Activated CD4-positive, alpha-beta T cell treated with anti-CD3 and anti-CD28 coated beads, Interleukin-2, amount 10 ng/mL, durations not matched to agents 7 days and 5 days (primary cell): ENCODE measurements at places on chromosomes 5 and 9. TPM values are rescaled to one million over a fixed set of nuclear protein-coding genes. Genes with fewer than 3 reads are reported as not detected.

GRCh38 chr9:137158625-137159024 is 11.2 kb downstream of the LRRC26 start:
- peaks cover 35% of the 10 kb centered on the region for H3K27me3 ChIP-seq
- no peak overlapping the region for H3K27ac ChIP-seq
- DNase-seq, result no peak
- no peak overlapping the region for H3K4me3 ChIP-seq

DNA sequence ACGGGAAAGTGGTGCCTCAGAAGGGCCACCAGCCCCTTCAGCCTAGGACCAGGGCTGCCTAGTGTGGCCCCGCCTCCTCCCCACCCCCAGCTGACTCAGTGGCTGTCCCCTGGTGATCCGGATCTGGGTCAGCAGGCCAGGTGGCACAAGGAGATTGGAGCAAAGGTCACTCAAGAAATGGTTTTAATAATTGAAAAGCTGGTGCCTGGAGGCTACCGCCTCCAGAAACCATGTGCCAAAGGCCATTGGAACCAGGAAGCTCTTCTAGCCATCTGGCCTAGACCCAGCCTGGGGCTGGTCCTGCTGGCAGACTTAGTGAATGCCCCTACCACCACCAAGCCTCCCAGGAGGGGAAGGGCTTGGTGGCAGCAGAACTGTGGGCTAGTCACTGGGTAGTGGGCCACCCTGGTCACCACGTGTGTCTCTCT is 1.5 kb downstream of the ST6GALNAC4 start:
- H3K4me3 ChIP-seq, result peak overlapping the region; percentile 78
- peak overlapping the region; percentile 62 for H3K27ac ChIP-seq
- DNase-seq, result no peak
- peaks cover 69% of the 10 kb centered on the region for H3K4me1 ChIP-seq
- peaks cover 17% of the 10 kb centered on the region for H3K36me3 ChIP-seq

Gene ANKRD18A
- total RNA-seq, result 2.0 TPM

- H3K27me3 ChIP-seq, result no peaks in the 10 kb centered on the region
- DNase-seq, result no peak
- no peak overlapping the region for H3K4me3 ChIP-seq
- peaks cover 7% of the 10 kb centered on the region for H3K4me1 ChIP-seq
- no peak overlapping the region for H3K27ac ChIP-seq
- peaks cover 75% of the 10 kb centered on the region for H3K36me3 ChIP-seq
These were observed 24.6 kb downstream of the PSAT1 start for GRCh38 chr9:78321505-78321904.

GRCh38 chr9:3775968-3776367 is 250.2 kb upstream of the RFX3 start:
- H3K4me1 ChIP-seq, result no peaks in the 10 kb centered on the region
- H3K27ac ChIP-seq, result no peak overlapping the region
- no peak overlapping the region for H3K4me3 ChIP-seq
- no peaks in the 10 kb centered on the region for H3K36me3 ChIP-seq
- H3K27me3 ChIP-seq, result peaks cover 8% of the 10 kb centered on the region

Gene ACTBL2
- not detected for total RNA-seq

DNA sequence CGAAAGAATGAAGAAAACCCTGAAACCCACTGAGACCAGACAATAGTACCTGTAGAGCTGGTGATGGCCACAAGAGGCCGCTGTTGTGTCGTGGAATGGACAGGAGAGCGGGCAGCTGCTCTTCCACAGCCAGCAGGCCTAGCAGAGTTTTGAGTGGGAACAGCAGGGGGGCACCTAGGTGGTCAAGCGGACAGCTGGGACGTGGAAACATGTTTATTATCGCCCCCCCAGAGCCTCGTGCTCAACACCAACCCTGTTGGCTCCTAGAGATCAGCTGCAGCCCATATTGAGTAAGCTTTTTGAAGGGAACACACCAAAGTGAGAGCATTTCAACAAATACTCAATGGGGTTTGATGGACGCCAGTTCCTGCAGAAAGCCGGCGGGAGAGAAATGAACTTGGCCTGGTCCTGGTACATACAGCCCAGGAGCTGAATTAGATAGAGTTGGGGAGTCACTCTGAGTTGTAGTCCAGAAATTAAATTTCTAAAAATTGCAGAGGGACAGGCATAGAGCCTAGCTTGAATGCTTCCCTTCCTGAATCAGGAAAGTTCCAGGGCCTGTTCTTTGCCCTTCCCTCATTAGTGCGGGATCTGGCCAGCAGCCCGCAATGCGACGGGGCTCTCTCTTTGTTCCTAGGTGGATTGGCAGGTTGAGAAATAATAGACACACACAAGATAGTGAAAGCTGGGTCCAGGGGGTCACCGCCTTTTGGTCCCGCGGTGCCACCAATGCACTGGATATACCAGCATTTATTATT is 33.8 kb downstream of the MFAP3 start:
- peak overlapping the region; percentile 14 for H3K27ac ChIP-seq
- no peaks in the 10 kb centered on the region for H3K27me3 ChIP-seq
- peaks cover 54% of the 10 kb centered on the region for H3K4me1 ChIP-seq
- H3K4me3 ChIP-seq, result no peak overlapping the region
- peak; percentile 89 for DNase-seq
- H3K36me3 ChIP-seq, result peaks cover 4% of the 10 kb centered on the region

DNA sequence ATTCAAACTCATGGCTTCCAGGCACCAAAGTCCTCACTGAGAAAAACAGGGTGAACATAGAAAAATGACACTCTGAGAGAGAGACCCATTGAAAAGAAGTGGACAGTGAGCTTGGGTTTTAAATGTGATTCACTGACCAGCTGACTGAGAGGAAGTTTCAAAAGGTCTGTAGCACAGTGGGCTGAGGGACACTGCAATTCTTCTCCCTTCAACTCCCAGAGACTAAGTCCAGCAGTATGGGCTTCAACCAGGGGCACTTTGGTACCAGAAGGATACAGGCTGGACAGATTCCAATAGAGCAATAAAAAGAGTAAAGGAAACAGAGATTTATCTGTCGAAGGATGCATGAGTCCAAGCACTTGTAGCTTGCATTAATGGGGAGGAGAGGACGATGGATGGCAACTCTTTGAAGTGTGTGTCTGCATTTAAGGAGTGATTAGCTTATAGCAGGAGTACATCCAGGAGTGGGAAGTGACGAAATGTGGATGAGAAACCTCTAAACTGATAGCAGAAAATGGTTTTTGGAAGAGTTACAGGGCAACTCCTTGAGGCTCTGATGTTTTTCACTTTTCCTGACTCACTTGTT is 117.0 kb upstream of the ANKRD55 start:
- DNase-seq, result no peak
- H3K27me3 ChIP-seq, result no peaks in the 10 kb centered on the region
- H3K27ac ChIP-seq, result no peak overlapping the region
- no peaks in the 10 kb centered on the region for H3K4me1 ChIP-seq

Gene STPG3
- total RNA-seq, result not detected
